ENCODE measurements at places on chromosomes 5 and 9.

- no peak for DNase-seq
These were observed 34.2 kb upstream of the MYOT start for GRCh38 chr5:137833463-137833862.

- no peak for DNase-seq
These were observed 1.3 kb downstream of the TNC start for GRCh38 chr9:115116421-115117284.

- no peak for DNase-seq
These were observed 166.8 kb upstream of the IER5L start for GRCh38 chr9:129344641-129345495.

GRCh38 chr5:81768935-81769452 is 18.1 kb upstream of the SSBP2 start:
- DNase-seq, result no peak

DNA sequence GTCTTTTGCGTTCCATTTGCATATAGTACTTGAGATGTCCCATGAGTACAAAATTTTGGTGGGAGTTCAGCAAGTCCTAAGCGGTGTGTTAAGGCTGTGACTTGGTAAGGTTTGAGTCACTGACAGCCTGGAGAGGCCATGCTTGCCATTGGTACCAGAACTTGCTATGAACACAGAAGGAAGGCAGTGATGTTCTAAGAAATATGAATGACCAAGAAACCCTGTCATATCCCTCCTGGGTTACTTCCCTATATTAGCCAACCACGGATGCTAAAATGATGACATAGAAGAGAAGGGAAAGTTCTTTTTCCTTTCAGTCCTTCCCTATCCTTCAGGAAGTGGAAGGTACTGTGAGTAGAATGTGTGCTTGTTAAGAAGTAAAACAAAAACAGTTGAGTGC is 136.7 kb downstream of the GCNT1 start:
- no peak for DNase-seq

DNA sequence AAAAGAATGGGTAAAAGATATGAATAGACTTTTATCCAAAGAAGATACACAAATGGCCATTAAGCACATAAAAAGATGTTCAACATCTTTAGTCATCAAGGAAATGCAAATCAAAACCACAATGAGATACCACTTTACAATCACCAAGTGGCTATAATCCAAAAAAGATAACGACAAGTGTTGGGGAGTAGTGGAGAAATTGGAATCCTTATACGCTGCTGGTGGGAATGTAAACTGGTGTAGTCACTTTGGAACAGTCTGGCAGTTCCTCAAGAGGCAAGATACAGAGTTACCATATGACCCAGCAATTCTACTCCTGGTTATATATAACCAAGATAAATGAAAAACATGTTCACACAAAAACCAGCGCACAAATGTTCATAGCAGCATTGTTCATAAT is 234.9 kb downstream of the SPATA31D1 start:
- no peak for DNase-seq

GRCh38 chr5:75567710-75568109 is 43.5 kb upstream of the ANKDD1B start:
- DNase-seq, result no peak

GRCh38 chr5:133331941-133332340 is 280.1 kb downstream of the HSPA4 start:
- no peak for DNase-seq

- DNase-seq, result no peak
These were observed 5.8 kb upstream of the C5orf52 start for GRCh38 chr5:157665467-157666070.

DNA sequence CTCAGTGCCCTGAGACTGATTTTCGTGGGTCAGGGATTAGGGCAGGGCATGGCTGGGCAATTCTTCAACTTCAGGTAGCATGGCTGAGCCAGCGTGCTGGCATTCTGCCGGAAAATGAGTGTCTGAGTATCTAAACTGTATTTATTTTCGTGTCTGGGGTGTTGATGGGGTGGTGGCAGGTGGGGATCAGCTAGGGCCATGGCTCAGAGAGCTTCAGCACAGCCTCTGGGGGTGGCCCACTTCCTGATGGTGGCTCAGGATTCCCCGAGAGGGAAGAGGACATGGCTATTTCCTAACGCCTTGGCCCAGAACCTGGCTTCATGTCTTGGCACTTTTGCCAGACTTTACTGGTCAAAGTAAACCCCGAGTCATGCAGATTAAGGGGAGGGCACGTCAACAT is 260.5 kb downstream of the GADD45G start:
- no peak for DNase-seq

DNA sequence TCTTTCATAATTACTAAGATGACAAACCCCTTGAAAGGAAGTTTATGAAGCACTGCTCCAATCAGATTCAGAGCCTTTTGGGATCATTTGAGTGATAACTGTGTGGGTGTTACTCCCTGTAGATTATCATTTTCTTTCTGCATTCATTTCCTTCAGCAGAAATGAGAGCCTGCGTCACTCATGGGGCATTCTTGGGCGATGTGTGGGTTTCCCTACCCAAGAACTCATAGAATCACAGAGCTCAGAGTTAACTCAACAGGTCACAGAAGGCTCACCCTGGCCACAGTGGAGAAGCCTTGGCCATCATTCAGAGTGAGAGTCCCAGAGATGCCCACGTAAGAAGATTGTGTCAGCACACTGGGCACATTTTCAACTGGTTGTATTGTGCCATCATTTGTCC is 401.9 kb downstream of the TLE4 start:
- DNase-seq, result no peak

- no peak for DNase-seq
These were observed 38.6 kb upstream of the KCNMB1 start for GRCh38 chr5:170427672-170428236.

DNA sequence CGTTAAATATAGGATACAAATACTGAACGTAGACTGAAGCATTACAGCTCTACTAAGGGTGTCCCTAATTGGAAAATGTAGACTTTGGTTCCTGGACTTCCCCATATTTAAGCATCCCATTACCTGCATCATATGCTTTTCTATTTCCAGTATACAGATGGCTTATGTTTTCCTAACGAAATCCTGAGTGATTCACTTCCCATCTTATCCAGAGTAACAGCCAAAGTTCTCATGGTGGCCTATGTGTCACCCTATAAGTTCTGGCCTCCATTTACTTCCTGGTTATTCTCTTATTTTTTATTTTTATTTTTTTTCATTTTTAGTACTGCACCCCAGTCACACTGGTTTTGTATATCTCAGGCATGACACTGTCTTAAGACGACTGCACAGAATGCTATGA is 552.3 kb downstream of the PRDM9 start:
- DNase-seq, result no peak
